Activated CD4-positive, alpha-beta T cell treated with anti-CD3 and anti-CD28 coated beads, Interleukin-2, amount 50 U/mL, for 48 hours (primary cell): ENCODE measurements at places on chromosomes 13 and 19.

DNA sequence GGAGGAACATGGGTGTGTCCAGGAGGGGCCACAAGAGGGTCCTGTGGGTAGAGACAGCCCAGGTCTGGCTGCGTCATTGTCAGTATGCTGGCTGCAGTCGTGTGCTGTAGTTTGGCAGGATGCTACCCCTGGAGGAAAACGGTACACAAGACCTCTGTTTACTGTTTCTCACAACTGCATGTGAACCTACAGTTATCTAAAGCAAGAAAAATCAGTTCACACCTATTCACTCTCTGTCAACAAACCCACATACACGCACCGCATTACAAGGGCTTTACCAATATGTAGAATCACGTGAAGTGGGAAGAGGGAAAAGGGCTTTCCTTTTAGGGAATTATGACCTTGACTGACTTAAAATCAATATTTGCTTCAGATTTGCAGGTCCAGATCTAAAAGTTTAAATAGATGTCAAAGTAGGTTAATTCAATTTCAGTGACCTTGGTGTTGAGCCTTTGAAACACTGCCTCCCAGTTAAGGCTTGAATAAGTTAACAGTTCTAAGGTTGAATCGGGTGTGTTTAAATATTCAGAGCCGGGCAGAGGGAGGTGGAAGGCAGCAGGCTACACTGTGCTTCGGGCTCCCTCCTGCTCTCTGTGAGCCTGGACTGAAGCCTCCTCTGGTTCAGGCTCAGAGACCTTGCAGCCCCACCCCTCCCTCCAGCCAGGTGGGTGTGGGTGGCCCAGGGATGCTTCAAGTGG, 17.2 kb upstream of the MCF2L start:
- DNase-seq: no peak

DNA sequence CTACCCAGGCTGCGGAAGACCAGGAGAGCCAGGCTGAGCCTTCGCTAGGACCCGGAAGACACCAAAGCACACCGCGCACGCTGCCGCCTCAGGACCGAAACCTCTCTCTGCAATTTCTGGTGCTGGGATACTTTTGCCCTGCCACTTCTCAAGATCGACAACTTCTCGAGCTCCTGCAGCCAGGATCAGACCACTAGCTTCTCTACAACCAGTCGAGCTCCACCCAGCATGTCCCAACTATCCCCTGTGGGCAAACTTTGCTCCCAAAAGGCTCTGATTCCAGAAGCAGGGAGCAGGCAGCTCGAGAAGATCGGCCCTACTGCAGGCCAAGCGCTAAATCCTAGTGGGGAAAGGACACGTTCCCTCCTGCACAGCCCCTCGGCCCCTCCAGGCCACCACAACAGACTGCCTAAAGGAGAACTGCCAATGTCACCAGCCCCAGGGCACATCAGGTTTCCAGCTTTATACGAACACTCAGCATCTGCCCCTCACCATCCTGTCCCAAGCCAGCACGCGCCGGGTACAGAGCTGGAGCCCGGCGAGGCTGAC, 979 bp downstream of the AKAP8 start:
- peak; percentile 66 for DNase-seq

DNA sequence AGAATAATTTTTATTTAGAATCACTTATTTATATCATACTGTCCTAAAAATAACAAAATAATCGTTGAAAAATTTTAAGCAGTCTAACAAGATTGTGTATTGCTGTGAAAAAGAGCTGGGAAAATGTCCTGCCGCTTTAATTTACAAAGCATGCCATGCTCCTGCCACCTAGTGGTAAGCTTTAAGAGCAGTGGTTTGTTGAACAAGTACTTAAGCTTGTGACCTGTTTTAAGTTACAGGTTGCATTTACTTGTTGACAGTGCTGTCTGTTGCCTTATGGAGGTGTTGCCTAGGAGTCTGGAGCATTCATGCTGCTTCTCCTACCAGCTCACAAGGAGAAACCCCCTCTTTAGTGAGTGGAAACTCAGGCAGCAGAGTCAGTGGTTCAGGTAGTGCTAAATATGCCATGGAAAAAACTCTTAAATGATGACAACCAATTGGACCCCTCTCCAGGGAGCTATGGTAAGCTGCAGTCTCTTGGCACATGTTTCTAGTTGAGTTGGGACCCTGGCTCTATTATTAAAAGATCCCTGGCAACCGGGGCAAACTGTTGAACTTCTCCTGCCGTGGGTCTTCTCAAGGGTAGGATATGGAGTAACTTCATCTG, 68.4 kb downstream of the SPATA13 start:
- no peak for DNase-seq

- DNase-seq: no peak
These were observed 6.6 kb upstream of the MCF2L start for GRCh38 chr13:112962396-112962795.

DNA sequence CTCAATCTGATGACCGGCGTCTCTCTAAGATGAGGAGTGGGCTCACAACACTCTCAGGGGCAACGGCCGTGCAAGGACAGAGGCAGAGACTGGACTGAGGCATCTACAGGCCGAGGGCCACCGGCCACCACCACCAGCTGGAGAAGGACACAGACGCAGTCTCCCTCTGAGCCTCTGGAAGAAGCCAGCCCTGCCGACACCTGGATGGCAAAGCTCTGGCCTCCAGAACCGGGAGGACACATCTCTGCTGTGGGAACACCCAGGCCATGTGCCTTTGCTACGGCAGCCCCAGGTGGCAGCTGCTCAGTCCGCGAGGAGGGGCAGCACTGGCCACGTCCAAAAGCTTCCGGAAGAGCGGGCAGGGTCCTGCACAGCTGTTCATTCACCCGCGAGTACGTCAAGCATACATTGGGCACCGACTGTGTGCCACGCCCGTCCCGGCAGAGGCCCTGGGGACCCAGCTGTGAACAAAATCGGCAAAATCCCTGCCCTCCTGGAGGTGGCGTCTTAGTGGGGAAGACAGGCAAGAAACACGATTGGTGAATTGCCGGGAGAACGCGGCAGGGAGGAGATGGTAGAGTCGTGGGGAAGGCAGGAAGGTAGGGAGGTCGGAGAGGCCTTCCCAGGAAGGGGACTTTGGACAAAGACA, 17.1 kb downstream of the C2CD4C start:
- no peak for DNase-seq

- no peak for DNase-seq
These were observed 90.1 kb downstream of the FOXO1 start for GRCh38 chr13:40576369-40576768.

DNA sequence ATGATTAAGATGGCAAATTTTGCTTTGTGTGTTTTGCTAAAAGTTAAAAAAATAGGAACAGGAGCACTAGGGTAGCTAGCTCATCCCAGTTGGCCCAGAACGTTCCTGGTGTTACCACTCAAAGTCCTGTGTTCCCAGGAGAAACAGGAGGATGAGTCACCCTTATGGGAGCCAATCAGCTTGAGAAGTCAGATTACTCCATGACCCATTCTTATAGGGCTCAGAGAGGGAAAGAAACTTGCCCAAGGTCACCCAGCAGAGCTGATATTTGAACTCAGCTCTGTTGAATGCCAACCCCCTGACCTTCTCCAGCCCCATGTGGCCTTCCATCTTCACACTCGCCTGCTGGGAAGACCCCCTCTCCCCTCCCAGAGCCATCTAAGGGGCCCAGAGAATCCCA, 13.0 kb downstream of the NMRK2 start:
- no peak for DNase-seq

DNA sequence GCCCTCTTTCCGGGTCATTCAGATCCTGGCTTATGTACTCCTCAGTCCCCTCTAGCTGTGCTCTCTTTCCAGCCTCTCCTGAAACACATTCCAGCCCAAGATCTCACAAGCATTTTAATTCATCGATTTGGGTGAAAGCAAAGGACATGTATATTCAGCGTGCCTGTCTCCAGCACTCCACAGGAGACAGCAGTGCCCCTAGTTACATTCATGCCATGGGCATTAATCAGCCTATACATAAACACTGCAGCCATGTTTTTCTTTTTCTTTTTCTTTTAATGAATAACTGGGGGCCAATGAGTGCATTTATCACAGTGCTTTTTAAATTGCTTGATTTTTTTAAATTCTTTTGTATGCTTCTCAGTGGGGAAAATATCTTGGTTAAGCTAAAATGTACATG, 199.1 kb downstream of the DCT start:
- no peak for DNase-seq

DNA sequence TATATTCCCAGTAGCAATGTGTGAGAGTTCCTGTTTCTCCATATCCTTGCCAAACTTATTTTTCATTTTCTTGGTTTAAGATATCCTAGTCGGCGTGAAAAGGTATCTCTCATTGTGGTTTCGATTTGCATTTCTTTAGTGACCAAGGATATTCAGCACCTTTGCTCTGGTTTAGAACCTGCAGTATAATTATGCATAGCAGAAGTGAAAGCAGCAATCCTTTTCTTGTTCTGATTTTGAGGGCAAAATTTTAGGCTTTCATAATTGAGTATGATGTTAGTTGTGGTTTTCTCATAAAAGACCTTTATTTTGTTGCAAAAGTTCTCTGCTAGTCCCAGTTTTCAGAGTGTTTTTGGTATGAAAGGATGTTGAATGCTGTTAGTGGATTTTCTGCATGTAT, 491.0 kb downstream of the FGF9 start:
- no peak for DNase-seq

DNA sequence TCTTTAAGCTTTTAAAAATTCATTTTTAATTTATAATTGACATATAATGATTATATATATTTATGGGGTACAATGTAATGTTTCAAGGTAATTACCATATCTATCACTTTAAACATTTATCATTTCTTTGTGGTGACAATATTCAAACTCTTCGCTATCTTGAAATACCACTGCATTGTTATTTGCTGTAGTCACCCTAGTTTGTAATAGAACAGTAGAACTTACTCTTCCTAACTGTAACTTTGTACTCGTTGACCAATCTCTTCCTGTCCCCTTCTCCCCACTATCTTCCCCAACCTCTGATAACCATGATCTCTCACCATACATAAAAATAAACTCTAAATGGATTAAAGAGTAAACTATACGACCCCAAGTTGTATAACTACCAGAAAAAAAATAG, 20.4 kb downstream of the COG6 start:
- DNase-seq: no peak

- no peak for DNase-seq
These were observed 163.0 kb downstream of the FGF9 start for GRCh38 chr13:21833921-21834320.

GRCh38 chr13:97067017-97067895, 73.0 kb upstream of the OXGR1 start:
- no peak for DNase-seq

- DNase-seq: no peak
These were observed 7.4 kb upstream of the ESD start for GRCh38 chr13:46804391-46804815.

- DNase-seq: no peak
These were observed 11.1 kb upstream of the RSPH6A start for GRCh38 chr19:45825917-45826893.

- no peak for DNase-seq
These were observed 7.3 kb upstream of the ZNF460 start for GRCh38 chr19:57273014-57273413.

- DNase-seq: no peak
These were observed 352.8 kb downstream of the KLF12 start for GRCh38 chr13:73781384-73781783.

DNA sequence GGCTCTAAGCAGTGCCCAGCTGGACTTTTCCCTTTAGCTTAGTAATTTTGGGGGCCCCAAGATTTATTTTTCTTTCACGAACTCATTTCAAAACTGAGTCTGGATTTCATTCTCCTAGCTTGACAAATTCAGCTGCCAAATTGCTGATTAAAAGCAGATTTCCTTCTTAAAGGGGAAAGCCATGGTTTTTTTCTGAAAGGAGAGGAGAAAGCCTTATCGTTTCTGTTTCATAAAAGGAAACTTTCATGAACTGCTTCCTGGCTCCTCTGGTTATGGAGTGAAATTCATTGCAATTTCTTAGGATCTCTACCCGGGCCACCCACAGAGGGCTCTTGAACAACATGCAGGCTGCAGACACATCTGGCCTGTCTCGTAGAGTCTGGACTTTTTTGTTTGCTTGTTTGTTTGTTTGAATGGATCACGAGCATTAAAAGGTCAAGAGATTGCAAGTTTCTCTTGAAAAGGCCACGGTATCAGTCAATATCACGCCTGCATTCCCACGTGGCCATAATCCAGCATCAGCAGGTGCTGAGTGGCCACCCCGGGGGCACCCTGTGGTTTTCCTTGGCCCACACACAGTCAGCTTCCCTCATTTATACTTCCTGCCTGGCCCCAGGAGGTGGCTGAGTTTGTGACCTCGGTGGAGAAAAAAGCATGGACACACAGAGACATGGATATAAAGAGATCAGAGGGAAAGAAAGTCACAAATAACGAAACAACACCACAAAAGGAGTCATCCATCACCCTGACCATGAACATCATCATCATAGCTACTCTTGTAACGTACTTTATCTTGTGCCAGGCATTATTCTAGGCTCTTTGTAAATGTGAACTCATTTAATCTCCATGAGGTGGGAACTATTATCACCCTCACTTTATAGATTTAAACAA, 10.5 kb upstream of the KLK4 start:
- DNase-seq: no peak

- no peak for DNase-seq
These were observed 62.9 kb downstream of the RASA3 start for GRCh38 chr13:114069376-114070097.

DNA sequence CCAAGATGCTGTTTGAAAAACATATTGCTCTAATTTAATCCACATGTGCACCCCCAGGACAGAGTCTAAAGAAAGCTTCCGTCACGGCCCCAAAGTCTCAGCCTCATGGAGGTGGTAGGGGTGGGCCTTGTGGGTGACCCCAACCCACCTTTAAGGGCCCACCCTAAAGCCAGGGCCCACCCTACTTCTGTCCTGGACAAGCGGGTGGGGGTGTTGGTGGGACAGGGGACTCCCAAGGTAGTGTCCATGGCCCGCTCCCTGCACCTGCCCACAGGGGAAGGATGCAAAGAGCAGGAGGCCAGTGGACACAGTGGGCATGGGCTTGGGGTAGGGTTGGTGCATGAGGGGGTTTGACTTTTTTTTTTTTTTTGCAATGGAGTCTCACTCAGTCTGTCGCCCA, 66.8 kb downstream of the KCTD15 start:
- DNase-seq: no peak

DNA sequence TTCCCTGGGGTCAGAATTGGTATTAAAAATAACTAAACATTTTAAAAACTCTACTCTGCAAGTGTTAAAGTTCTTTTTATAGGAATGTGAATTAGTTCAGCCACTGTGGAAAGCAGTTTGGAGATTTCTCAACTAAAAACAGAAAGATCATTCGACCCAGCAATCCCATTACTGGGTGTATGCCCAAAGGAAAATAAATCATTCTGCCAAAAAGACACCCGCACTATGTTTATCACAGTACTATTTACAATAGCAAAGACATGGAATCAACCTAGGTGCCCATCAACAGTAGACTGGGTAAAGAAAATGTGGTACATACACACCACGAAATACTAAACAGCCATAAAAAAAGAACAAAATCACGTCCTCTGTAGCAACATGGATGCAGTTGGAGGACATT, 657 bp upstream of the THSD1 start:
- DNase-seq: no peak

GRCh38 chr19:33705860-33706259, 84.1 kb downstream of the CHST8 start:
- DNase-seq: no peak
